ENCODE measurements at places on chromosomes 5 and 9.
A peak's percentile ranks its signal among the peaks of the same experiment; 100 is the strongest.

GRCh38 chr5:88090506-88090905 lies 178.1 kb downstream of the TMEM161B start:
- H3K4me1 ChIP-seq = no peaks in the 10 kb centered on the region
- DNase-seq = no peak
- H3K4me3 ChIP-seq = no peak overlapping the region

GRCh38 chr5:178413988-178414387 lies 176.2 kb downstream of the COL23A1 start:
- no peaks in the 10 kb centered on the region for H3K27me3 ChIP-seq
- no peaks in the 10 kb centered on the region for H3K4me1 ChIP-seq
- H3K4me3 ChIP-seq = no peak overlapping the region
- DNase-seq = no peak
- no peak overlapping the region for H3K27ac ChIP-seq

GRCh38 chr5:143635888-143636287 lies 176.1 kb upstream of the HMHB1 start:
- peak overlapping the region; percentile 59 for H3K27ac ChIP-seq
- DNase-seq = no peak
- H3K4me3 ChIP-seq = no peak overlapping the region
- no peaks in the 10 kb centered on the region for H3K36me3 ChIP-seq
- no peaks in the 10 kb centered on the region for H3K4me1 ChIP-seq
- H3K27me3 ChIP-seq = no peaks in the 10 kb centered on the region

DNA sequence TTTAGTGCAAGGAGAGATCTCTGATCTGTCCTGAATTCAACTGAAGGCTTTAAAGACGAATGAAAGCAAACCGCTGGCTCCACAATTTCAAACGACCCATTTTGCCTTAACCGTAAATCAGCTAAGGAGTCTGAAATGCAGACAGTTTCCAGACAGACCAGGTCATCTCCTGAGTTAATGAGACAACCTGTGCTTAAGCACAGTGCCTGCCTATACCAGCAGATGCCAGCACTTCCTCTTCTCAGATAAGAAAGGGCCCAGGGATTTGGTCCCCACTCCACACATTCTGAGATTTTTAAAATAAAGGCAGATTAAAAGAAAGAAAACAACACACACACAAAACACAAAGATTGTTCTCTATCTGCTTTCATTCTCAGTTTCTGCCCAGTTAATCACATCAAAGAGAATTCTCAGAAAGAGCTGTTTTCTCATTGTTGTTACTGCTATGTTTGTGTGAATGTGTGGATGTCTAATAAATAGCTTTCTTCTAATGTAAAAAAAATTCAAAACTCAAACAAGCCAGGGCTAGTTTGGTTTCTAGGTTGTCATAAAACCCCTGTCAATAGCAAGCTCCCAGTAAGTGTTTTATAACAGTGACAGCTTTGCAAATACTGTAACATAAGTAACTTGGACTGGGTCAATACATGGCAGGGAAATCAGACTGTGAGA lies 157.7 kb upstream of the SLC24A2 start:
- H3K4me1 ChIP-seq = no peaks in the 10 kb centered on the region
- no peak overlapping the region for H3K27ac ChIP-seq
- H3K4me3 ChIP-seq = no peak overlapping the region
- H3K36me3 ChIP-seq = no peaks in the 10 kb centered on the region

DNA sequence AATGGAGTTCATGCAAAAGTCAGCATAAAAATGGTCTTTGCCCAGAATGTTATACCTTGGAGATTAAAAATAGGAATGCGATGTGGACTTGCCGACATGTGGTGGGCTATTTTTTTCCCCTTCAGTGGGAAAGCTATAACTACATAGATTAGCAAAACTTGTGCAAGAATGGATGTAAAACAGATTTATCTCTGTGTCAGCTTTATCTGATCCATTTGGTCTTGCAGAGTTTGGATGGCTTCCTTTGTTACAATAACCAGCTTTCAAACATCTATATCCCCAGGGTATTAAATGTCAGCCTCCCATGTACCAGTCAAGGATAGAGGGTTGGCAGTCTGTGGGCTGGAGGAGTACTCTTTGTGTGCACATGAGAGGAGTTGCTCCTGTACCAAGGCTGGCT lies 284.9 kb downstream of the TMEM38B start:
- no peak for DNase-seq
- H3K27me3 ChIP-seq = no peaks in the 10 kb centered on the region
- no peak overlapping the region for H3K4me3 ChIP-seq
- H3K4me1 ChIP-seq = no peaks in the 10 kb centered on the region
- no peak overlapping the region for H3K27ac ChIP-seq
- no peaks in the 10 kb centered on the region for H3K36me3 ChIP-seq

- no peak overlapping the region for H3K4me3 ChIP-seq
- peak overlapping the region; percentile 41 for H3K27ac ChIP-seq
- H3K4me1 ChIP-seq = peaks cover 25% of the 10 kb centered on the region
- no peak for DNase-seq
- no peaks in the 10 kb centered on the region for H3K27me3 ChIP-seq
These were observed 43.5 kb upstream of the ANKDD1B start for GRCh38 chr5:75567710-75568109.

GRCh38 chr5:167657016-167657415 lies 634.4 kb upstream of the WWC1 start:
- H3K4me1 ChIP-seq = no peaks in the 10 kb centered on the region
- no peak overlapping the region for H3K27ac ChIP-seq
- H3K27me3 ChIP-seq = no peaks in the 10 kb centered on the region
- no peak for DNase-seq
- H3K4me3 ChIP-seq = no peak overlapping the region

- H3K36me3 ChIP-seq = no peaks in the 10 kb centered on the region
- DNase-seq = no peak
- H3K4me3 ChIP-seq = no peak overlapping the region
These were observed 216.9 kb downstream of the AUH start for GRCh38 chr9:91144769-91145168.

- no peaks in the 10 kb centered on the region for H3K27me3 ChIP-seq
- no peak for DNase-seq
- no peaks in the 10 kb centered on the region for H3K4me1 ChIP-seq
- no peaks in the 10 kb centered on the region for H3K36me3 ChIP-seq
- no peak overlapping the region for H3K27ac ChIP-seq
These were observed 23.7 kb downstream of the PTGS1 start for GRCh38 chr9:122394265-122395125.

GRCh38 chr9:27866741-27867140 lies 293.5 kb upstream of the C9orf72 start:
- H3K4me1 ChIP-seq = no peaks in the 10 kb centered on the region
- H3K27ac ChIP-seq = no peak overlapping the region
- no peaks in the 10 kb centered on the region for H3K36me3 ChIP-seq

- H3K27me3 ChIP-seq = no peaks in the 10 kb centered on the region
- DNase-seq = no peak
- H3K36me3 ChIP-seq = no peaks in the 10 kb centered on the region
- H3K27ac ChIP-seq = no peak overlapping the region
These were observed 7.7 kb downstream of the MAST4 start for GRCh38 chr5:66603881-66604280.

GRCh38 chr9:137310189-137311052 lies 8.3 kb upstream of the NRARP start:
- no peaks in the 10 kb centered on the region for H3K36me3 ChIP-seq
- H3K27me3 ChIP-seq = no peaks in the 10 kb centered on the region
- no peak overlapping the region for H3K4me3 ChIP-seq
- H3K27ac ChIP-seq = no peak overlapping the region

- no peak overlapping the region for H3K4me3 ChIP-seq
- peak overlapping the region; percentile 84 for H3K27ac ChIP-seq
- peaks cover 28% of the 10 kb centered on the region for H3K4me1 ChIP-seq
- no peaks in the 10 kb centered on the region for H3K27me3 ChIP-seq
- no peaks in the 10 kb centered on the region for H3K36me3 ChIP-seq
These were observed 111.2 kb upstream of the LRRTM2 start for GRCh38 chr5:138986186-138986800.

DNA sequence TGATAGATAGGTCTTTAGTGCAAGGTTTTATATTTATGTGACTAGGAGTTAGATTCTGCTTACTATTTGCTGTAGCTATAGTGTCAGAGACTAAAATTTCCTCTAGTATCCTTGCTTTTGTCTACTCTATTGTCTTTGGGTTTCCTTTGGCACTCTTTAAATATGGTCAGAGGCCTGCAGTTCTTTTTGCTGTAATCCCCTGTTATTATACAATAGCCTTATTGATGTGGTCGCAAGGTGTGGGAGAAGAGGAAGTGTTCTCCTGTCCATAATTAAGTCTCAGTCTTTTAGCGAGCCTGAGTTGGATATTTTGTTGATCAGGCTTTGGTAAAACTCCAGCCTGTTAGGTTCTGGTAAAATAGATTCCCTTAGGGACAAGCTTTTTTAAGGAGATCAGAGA lies 34.9 kb downstream of the LURAP1L start:
- H3K27ac ChIP-seq = no peak overlapping the region
- no peak overlapping the region for H3K4me3 ChIP-seq
- H3K4me1 ChIP-seq = no peaks in the 10 kb centered on the region
- no peaks in the 10 kb centered on the region for H3K36me3 ChIP-seq

- H3K4me1 ChIP-seq = no peaks in the 10 kb centered on the region
- no peak overlapping the region for H3K4me3 ChIP-seq
- H3K27ac ChIP-seq = no peak overlapping the region
These were observed 17.5 kb downstream of the LMX1B start for GRCh38 chr9:126631254-126631653.

GRCh38 chr5:82320966-82321365 lies 42.8 kb upstream of the RPS23 start:
- H3K4me3 ChIP-seq = no peak overlapping the region
- no peaks in the 10 kb centered on the region for H3K36me3 ChIP-seq
- H3K27me3 ChIP-seq = no peaks in the 10 kb centered on the region

DNA sequence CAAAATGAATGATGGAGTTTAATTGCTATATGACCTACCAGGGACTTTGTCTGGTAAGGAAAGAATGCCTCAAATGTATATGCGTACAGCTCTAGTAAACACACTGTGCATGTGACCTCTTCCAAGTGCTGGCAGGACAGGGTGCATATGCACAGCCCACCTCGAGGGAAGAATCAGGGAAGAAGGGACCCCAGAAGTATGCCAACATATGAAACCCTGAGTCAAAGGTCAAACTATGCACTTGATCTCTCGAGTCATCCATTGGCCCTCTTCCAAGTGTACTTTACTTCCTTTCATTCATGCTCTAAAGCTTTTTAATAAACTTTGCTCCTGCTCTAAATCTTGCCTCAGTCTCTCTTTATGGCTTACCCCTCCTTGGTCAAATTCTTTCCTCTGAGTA lies 804.6 kb upstream of the COX7C start:
- H3K4me1 ChIP-seq = no peaks in the 10 kb centered on the region
- H3K27ac ChIP-seq = no peak overlapping the region
- no peaks in the 10 kb centered on the region for H3K36me3 ChIP-seq
- H3K27me3 ChIP-seq = no peaks in the 10 kb centered on the region
- H3K4me3 ChIP-seq = no peak overlapping the region

DNA sequence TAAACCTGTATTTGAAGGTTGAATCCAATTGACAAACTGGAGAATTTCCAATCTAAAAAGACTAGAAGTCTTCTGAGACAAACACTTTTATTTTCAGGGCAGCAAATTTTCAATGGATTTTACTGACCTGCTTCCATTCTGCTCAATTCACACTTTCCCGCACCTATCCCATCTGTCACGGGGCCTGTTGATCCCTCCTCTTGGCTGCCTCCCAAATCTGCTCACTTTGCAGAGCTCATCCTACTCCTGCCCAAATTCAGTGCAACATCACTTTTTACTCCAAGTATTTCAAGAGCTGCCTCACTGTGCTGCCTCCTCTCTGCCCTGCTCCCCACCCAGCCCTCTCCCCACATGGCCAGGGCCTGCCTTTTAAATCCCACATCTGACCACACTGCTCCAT lies 35.1 kb downstream of the GOLM1 start:
- H3K4me3 ChIP-seq = no peak overlapping the region
- H3K36me3 ChIP-seq = no peaks in the 10 kb centered on the region
- H3K27ac ChIP-seq = no peak overlapping the region
- H3K27me3 ChIP-seq = no peaks in the 10 kb centered on the region

- H3K27me3 ChIP-seq = no peaks in the 10 kb centered on the region
- no peaks in the 10 kb centered on the region for H3K4me1 ChIP-seq
- no peak overlapping the region for H3K27ac ChIP-seq
- no peak overlapping the region for H3K4me3 ChIP-seq
- H3K36me3 ChIP-seq = no peaks in the 10 kb centered on the region
- no peak for DNase-seq
These were observed 89.7 kb upstream of the SLC44A1 start for GRCh38 chr9:105154723-105155191.

GRCh38 chr9:137317718-137318511 lies 15.8 kb upstream of the NRARP start:
- peaks cover 7% of the 10 kb centered on the region for H3K4me1 ChIP-seq
- H3K36me3 ChIP-seq = no peaks in the 10 kb centered on the region
- H3K27me3 ChIP-seq = peaks cover 17% of the 10 kb centered on the region
- no peak for DNase-seq

- H3K27me3 ChIP-seq = no peaks in the 10 kb centered on the region
- no peak for DNase-seq
- no peaks in the 10 kb centered on the region for H3K4me1 ChIP-seq
- no peaks in the 10 kb centered on the region for H3K36me3 ChIP-seq
These were observed 27.0 kb downstream of the ABITRAM start for GRCh38 chr9:108961151-108961550.

DNA sequence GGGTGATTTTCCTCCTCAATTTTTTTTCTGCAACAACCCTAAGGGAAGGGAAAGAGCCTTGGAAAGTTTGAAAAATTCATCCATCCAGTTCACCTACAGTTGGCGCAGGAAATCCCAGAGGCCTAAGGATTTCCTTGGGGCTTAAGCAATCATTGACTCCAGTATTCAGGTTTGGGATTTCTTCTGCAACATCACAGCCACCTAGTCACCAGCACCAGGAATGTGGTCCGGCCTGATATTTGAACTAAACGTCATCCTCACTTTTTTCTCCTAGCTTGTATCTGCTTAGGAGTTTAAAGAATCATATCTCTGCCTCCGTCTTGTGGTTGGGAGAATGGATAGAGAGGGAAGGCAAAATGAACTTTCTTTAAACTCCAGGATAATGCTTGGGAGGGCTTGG lies 20.2 kb upstream of the TLE4 start:
- no peaks in the 10 kb centered on the region for H3K36me3 ChIP-seq
- DNase-seq = no peak
- H3K27ac ChIP-seq = no peak overlapping the region
- no peaks in the 10 kb centered on the region for H3K4me1 ChIP-seq
- no peaks in the 10 kb centered on the region for H3K27me3 ChIP-seq

Data from ascending aorta (tissue), 2 donors.